Transverse colon (tissue), 4 donors: ENCODE measurements at places on chromosomes 16 and 17. TPM values are rescaled to one million over a fixed set of nuclear protein-coding genes. Genes with fewer than 3 reads are reported as not detected.

DNA sequence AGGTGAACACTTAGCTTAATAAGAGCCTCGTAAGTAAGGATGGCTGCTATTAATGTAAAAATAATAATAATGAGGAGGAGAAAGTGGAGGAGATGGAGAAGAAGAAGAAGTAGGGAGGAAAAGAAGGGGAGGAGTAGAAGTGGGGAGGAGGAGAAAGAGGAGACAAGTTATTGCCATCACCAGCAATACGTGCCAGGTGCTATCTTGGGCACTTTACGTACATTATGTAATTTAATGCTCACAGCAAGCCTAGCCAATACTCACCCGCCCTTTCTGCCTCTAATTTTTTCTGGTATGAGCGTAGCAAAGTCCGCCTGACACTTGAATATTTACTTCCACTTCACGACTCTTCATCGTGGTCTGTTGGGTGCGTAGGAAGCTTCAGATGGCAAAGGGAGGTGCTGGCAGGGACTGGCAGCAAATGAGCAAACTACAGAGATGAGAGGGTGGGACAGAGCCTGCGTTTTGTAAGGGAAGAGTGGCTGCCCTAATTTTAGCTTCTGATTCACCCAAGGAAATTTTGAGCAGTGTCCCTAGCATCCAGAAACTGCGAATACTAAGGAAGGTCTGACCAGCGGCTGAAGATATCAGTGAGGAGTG, 42.1 kb upstream of the CDH13 start:
- no peak for DNase-seq
- no peak overlapping the region for H3K4me3 ChIP-seq
- H3K27me3 ChIP-seq: peaks cover 6% of the 10 kb centered on the region
- no peaks in the 10 kb centered on the region for H3K36me3 ChIP-seq
- no peak overlapping the region for H3K27ac ChIP-seq

GRCh38 chr17:6476810-6477179, 32.5 kb downstream of the PIMREG start:
- H3K4me1 ChIP-seq: no peaks in the 10 kb centered on the region
- DNase-seq: no peak
- H3K27me3 ChIP-seq: no peaks in the 10 kb centered on the region
- H3K27ac ChIP-seq: no peak overlapping the region
- H3K4me3 ChIP-seq: no peak overlapping the region

DNA sequence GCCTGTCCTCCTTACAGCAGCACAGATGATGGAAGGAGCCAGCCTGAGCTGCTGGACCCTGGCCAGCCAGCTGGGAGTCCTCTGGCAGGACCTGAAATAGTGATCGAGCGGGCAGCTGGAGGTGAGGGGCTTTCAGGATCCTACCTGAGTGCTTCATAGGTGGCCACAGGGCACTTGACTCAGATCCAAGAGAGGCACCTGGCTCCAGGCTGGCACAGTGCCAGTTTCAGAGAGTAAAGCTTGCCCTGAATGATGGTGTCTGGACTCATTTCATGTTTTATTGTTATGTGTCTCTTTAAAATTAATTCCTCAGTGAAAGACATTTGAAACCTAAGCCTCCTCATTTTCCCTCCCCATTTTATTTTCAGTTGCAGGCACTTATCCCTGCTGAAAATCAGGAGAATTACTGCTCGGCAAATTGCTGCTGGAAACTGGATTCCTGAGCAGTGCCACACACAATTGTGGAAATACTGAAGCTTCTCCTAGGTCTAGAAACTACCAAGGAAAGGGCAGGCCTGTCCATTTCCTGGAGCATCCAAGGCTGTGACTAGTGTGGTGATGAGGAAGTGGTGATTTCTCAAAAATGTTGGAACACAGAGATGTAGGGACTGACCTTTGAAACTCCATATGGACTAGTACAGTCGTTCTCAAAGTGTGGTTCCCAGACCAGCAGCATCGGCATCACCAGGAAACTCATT, 16.1 kb upstream of the ADAMTS18 start:
- DNase-seq: no peak
- H3K4me1 ChIP-seq: no peaks in the 10 kb centered on the region
- H3K27me3 ChIP-seq: no peaks in the 10 kb centered on the region
- no peaks in the 10 kb centered on the region for H3K36me3 ChIP-seq
- H3K27ac ChIP-seq: no peak overlapping the region
- no peak overlapping the region for H3K4me3 ChIP-seq

- no peak overlapping the region for H3K4me3 ChIP-seq
- H3K27ac ChIP-seq: no peak overlapping the region
- H3K27me3 ChIP-seq: peaks cover 6% of the 10 kb centered on the region
- peak; percentile 6 for DNase-seq
- peaks cover 30% of the 10 kb centered on the region for H3K4me1 ChIP-seq
- no peaks in the 10 kb centered on the region for H3K36me3 ChIP-seq
Measured at GRCh38 chr16:85988723-85989313, 89.9 kb downstream of the IRF8 start.

DNA sequence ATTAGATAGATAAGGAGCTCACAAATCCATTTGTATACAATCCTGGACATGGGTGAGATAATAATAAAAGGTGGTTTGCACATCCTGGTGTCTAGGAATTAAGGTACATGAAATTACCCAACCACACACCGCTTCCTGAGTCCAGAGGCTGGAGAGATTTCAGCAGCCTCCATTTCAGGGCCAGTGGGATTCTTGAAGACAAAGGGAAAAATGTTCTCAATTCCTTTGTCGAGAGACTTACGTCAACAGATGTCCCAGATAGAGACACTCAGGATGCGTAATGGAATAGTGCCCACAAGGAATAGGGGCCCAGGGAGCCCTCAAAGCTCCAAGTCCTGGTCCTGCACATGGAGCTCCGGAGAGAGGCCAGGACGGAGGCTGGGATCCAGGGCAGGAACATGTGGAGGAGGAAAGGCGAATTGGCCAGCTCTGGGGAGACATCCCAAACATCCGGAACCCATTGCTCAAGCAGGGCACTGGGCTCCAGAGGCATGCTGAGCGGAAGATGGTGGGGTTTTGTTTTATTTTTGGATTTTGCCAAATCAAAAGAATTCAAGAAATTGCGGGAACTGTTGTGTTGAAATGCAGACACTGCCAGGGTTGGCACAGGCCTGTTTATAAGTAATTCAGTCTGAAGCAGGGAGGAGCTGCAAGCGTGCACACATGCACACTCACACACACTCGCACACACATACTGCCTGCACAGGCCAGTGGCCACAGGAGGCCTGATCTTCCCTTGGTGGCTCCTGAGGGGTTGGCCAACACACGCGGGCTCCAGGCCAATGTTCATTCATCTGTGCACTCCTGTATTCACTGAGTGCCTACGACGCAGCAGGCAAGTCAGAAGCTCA, 97.2 kb downstream of the NOG start:
- no peaks in the 10 kb centered on the region for H3K36me3 ChIP-seq
- DNase-seq: no peak
- no peak overlapping the region for H3K27ac ChIP-seq

DNA sequence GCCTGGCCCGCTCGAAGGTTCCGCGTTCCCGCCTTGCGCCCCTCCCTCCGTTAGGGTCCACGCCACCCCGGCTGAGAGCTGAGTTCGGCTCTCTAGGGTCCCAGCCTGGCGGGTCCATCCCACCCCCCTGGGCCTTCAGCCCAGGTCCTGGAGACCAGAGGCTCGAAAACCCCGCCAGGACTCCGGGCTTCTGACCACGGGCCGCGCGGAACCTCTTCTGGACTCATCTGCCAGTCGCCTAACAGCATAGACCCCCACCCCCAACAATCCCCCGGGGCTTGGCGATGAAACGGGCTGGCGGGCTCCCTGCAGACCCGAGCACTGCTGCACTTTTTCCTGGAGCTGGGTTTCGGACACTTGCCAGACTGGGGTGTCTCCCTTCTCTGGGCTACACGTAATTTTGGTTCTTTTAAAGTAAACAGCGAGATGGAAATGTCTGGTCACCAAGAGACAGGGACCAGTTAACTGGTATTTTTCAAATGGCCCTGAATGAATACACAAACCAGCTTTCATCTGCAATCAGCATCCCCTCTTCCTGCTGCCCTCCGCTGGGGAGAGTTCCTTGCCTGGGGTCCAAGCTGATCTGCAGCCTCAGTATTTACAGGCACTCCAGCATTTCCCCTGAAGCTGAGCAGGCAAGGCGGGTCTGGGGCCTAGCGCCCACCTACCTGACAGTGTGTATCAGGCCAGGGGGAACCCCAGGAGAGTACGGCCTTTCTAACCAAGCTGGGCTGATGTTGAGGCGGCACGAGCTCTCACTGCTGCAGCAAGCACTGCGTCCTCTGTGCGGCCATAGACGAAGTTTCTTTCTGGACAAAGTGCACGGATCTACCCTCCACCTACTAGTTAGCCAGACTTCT, 639 bp upstream of the TRIM65 start:
- no peaks in the 10 kb centered on the region for H3K27me3 ChIP-seq
- peaks cover 24% of the 10 kb centered on the region for H3K4me1 ChIP-seq
- peaks cover 22% of the 10 kb centered on the region for H3K36me3 ChIP-seq
- peak overlapping the region; percentile 79 for H3K4me3 ChIP-seq
- H3K27ac ChIP-seq: peak overlapping the region; percentile 90

DNA sequence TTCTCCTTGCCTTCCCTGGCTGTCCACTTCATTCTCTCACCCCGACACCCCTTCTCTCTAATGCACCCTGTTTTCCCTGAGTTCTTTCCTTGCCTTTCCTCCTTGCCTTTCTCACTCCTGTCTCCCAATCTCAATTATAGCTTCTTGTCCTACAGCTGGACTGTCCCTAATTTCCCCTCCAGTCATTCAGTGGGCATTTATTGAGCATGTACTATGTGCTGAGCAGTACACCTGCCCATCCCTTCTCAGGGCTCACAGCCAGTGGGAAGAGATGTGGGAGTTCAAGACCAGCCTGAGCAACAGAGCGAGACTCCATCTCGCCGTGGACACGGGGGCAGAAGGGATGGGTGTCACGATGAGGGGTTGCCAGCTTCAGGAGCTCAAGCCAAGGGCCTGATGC, 5.8 kb downstream of the ATP2A1 start:
- peaks cover 15% of the 10 kb centered on the region for H3K4me1 ChIP-seq
- no peak for DNase-seq
- no peak overlapping the region for H3K27ac ChIP-seq
- H3K27me3 ChIP-seq: peaks cover 9% of the 10 kb centered on the region

GRCh38 chr16:72963533-72964315, 84.2 kb downstream of the ZFHX3 start:
- H3K36me3 ChIP-seq: no peaks in the 10 kb centered on the region
- H3K27ac ChIP-seq: no peak overlapping the region
- peaks cover 5% of the 10 kb centered on the region for H3K4me1 ChIP-seq
- H3K4me3 ChIP-seq: no peak overlapping the region

GRCh38 chr16:79580453-79581191, 19.9 kb downstream of the MAF start:
- no peaks in the 10 kb centered on the region for H3K36me3 ChIP-seq
- H3K27ac ChIP-seq: no peak overlapping the region
- no peak for DNase-seq
- peaks cover 14% of the 10 kb centered on the region for H3K27me3 ChIP-seq

DNA sequence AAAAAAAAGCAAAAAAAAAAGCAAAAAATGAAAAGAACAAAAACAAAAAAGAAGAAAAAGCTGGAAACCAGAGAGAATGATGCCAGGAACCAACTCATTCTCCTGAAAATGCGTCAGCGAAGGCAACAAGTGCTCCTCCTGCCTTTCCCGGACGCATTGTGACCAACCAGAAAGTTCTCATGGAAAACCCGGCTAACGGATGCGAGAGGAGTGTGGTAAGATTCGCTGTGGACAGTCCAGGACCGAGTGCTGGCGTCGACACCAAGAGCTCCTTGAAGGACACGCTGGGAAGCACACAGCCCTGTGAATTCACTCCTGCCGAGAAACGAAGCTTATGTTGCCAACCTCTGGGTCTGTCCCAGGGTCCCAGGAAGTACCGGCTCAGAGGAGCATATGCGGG, 43.4 kb downstream of the METRNL start:
- no peak overlapping the region for H3K27ac ChIP-seq
- peaks cover 42% of the 10 kb centered on the region for H3K27me3 ChIP-seq
- no peaks in the 10 kb centered on the region for H3K36me3 ChIP-seq
- H3K4me1 ChIP-seq: no peaks in the 10 kb centered on the region

GRCh38 chr17:37770631-37771518, 26.0 kb upstream of the HNF1B start:
- peak; percentile 83 for DNase-seq
- H3K27ac ChIP-seq: no peak overlapping the region
- no peaks in the 10 kb centered on the region for H3K36me3 ChIP-seq

- H3K4me3 ChIP-seq: peak within 1 kb of the TSS; percentile 58
- no peak within 1 kb of the TSS for H3K27ac ChIP-seq
- peak; percentile 14 for DNase-seq
- H3K27me3 ChIP-seq: peaks cover 28% of the 10 kb centered on the region
- peaks cover 18% of the 10 kb centered on the region for H3K4me1 ChIP-seq
- H3K36me3 ChIP-seq: no peaks in the 10 kb centered on the region
Measured at GRCh38 chr17:44004077-44004760, at the start of gene NAGS. Gene NAGS (plus strand): TSS chr17:44004622. CDS start chr17:44004664, 42 bp downstream.

GRCh38 chr17:8868529-8868951, 1.1 kb upstream of the PIK3R6 start:
- H3K27me3 ChIP-seq: no peaks in the 10 kb centered on the region
- H3K27ac ChIP-seq: no peak overlapping the region
- no peaks in the 10 kb centered on the region for H3K36me3 ChIP-seq
- no peak overlapping the region for H3K4me3 ChIP-seq
- no peak for DNase-seq

GRCh38 chr16:19859603-19860002, 25.0 kb downstream of the GPRC5B start:
- H3K4me1 ChIP-seq: no peaks in the 10 kb centered on the region
- H3K27ac ChIP-seq: no peak overlapping the region
- no peaks in the 10 kb centered on the region for H3K27me3 ChIP-seq
- no peak for DNase-seq

- H3K4me3 ChIP-seq: no peak overlapping the region
- no peaks in the 10 kb centered on the region for H3K27me3 ChIP-seq
- H3K27ac ChIP-seq: no peak overlapping the region
- H3K4me1 ChIP-seq: peaks cover 5% of the 10 kb centered on the region
Measured at GRCh38 chr17:9414471-9414870, 161.1 kb downstream of the STX8 start.

AATK gene
- total RNA-seq: 1.7 TPM

OR3A3 gene
- not detected for total RNA-seq

SLFN14 gene
- not detected for total RNA-seq

CDYL2 gene
- total RNA-seq: 0.80 TPM

BAIAP3 gene
- total RNA-seq: 13.1 TPM
